Suppressor macrophage treated with lipopolysaccharide for 4 hours (primary cell): ENCODE measurements at places on chromosomes 6 and 20.

- DNase-seq: peak; percentile 45
These were observed 123.9 kb downstream of the MAFB start for GRCh38 chr20:40565001-40565681.

GRCh38 chr6:128511506-128511905 lies 8.9 kb downstream of the PTPRK start:
- DNase-seq: no peak

DNA sequence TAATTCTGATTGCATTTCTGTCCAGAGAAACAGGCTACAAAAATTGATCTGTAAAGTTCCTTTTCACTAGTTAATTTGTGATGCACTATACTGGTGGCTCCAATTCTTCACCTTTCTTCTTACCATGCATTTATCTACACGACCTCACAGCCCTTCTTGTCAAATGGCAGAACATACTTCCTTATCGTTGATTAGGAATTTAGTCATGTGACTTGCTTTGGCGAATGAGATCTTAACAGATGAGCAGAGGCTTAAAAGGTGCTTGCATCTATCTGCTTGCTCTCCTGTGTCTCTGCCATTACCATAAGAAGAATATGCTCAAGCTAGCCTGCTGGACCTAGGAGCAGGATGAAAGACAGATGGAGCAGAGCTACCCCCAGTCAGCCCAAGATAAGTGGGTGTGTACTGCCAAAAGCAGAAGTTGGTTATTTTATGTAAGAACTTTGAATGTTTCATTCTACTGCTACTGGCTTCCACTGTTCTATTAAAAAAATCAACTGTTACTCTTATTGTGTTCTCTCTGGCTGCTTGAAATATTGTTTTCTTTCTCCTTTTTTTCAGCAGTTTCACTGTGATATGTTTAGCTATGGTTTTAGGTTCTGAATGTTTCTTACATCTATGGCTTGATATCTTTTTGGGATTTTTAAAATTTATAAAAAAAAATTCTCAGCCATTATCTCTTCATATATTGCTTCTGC lies 40.2 kb upstream of the RBM24 start:
- no peak for DNase-seq

GRCh38 chr20:53302695-53303412 lies 290.8 kb downstream of the ZNF217 start:
- DNase-seq: no peak

DNA sequence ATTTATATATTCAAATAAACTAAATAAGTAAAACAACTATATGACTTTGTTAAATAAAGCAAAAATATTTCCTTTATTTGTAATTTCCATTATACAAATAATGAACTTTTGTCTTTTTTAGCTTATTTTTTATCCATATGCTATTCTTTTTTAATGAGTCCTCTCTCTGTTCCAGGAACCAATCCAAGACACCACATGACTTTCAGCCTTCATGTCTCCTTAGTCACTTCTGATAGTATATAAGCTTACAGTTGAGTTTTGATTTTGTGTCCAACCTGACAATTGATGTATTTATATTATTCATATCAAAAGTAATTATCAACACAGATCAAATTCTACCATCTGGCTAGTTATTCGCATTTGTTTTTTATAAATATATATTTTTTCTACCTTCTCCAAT lies 582.3 kb upstream of the GJE1 start:
- no peak for DNase-seq

DNA sequence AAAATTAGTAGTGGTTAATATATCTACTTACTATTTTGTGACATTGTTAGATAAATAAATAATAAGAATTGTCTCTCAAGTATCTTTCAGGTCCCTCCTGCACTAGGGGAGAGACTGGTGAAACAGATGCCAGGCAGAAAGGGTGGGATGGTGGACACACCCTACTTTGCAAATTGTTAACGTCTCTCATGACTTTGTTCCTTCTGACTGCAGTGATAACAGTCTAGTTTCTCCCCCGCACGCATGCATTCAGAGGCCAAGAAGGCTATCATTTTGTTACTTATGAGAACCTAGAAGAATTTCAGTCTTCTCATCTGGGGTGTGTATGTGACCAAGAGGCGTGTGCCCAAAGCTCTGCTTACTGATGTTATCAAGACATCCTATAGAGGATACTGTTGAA lies 152.3 kb downstream of the EDN1 start:
- no peak for DNase-seq

- no peak for DNase-seq
These were observed 118.8 kb downstream of the PSMB1 start for GRCh38 chr6:170434117-170434820.

DNA sequence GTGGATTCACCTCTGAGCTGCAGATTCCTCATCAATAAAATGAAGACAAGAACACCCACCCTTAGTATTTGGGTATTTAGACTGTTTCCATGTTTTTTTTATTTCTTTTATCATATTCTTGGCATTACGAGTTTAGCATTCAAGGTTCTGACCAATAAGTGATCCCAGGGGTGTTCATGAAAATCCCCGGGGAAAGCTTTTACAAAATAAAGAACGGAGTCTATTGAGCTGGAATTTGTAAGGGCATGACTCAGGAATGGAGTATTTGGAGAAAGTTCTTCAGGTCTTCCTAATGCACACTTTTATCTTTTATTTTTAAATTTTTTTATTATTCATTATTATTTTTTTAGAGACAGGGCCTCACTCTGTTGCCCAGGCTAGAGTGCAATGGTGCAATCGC lies 19.4 kb upstream of the TOX2 start:
- DNase-seq: no peak

- DNase-seq: no peak
These were observed 112.4 kb downstream of the TAF4 start for GRCh38 chr20:61953037-61954021.

- no peak for DNase-seq
These were observed 15.2 kb upstream of the ADAM33 start for GRCh38 chr20:3696745-3697587.

DNA sequence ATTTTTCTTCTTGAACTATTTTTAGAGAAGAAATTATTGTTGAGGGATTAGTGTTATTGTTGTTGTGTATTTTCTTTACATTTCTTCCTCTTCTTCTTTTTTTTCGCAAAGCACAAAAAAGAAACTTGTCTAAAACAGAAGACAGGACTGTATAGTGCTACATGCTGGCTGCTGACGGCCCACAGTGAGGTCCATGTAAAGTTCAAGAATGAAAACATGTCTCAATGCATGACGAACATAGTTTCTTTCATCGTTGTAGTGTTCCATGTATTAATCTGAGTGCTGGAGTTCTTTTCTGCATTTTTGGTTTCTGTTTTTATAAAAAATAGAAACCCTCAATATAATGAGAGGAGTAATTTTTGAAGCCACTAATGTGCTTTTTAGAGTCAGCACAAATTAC lies 462.9 kb upstream of the MARCKS start:
- DNase-seq: no peak

- no peak for DNase-seq
These were observed 263.5 kb downstream of the THBS2 start for GRCh38 chr6:168990019-168990751.

DNA sequence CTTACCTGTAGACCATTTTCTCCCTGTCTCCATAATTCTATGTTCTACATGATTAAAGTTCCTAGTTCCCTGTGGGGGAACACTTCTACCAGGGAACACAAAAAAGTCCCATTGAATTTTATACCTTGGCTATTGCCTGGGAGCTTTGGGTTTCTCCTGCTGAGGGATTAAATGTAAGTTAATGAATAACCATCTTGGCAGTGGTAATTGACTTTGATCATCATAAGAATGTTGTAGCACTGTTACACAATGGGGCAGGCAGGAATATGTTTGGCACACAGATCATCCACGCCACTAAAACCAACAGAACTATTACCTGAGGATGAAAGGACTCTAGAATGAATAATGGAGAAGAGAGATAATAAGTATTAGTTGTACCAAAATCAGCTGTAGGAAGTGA lies 1106.2 kb upstream of the GJE1 start:
- no peak for DNase-seq

- no peak for DNase-seq
These were observed 535.0 kb upstream of the ARID1B start for GRCh38 chr6:156242206-156242605.

DNA sequence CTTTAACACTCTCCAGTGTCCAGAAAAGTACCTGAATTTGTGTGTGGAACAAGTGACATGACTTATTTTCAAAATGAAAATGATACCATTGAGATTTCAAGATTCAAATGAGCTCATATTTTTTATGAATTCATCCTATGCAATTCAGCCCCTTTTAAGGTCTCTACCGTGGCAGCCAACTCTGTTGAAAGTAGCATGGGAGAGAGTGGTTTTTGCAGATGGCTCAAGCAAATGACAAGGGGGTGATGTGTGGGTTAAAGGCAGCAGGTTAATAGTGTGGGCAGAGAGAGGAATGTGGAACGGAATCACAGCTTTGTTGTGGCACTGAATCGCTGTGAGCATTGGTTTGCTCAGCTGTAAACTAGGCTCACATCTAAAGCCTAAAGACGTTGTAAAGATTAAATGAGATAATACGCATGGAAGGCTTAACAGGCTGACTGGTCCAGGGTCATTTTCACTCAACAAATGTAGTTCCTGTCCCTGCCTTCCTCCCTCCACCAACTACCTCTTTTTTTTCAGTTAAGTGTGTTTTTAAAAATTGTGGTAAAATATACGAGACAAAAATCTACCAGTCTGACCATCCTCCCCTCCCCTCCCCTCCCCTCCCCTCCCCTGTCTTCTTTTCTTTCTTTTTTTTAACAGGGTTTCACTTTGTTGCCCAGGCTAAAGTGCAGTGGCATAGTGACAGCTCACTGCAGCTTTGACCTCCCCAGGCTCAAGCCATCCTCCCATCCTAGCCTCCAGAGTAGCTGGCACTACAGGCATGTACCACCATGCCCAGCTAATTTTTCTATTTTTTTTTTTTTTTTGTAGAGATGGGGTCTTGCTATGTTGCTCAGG lies 114.7 kb upstream of the ZNF217 start:
- DNase-seq: peak; percentile 59

- DNase-seq: peak; percentile 6
These were observed 25.8 kb downstream of the PRL start for GRCh38 chr6:22271081-22271480.

- DNase-seq: no peak
These were observed 325.3 kb downstream of the PRL start for GRCh38 chr6:21971541-21971940.

DNA sequence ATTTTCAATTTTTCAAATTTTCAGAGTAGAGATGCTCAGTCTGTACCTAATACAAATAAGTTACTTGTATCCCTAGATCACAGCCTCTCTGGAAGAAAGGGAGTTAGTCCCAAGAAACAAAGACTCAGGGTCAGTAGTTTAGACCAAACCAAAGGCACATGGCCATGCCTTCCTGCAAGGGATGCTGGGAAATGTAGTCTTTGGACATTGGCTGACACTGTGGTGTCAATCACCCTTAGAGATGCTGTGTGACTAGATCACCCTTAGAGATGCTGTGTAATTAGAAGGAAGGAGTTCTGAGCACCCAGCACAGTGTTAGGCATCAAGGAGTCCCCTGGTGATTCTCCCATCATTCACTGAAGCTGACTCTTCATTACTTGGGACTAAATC lies 202.1 kb downstream of the NFATC2 start:
- no peak for DNase-seq

DNA sequence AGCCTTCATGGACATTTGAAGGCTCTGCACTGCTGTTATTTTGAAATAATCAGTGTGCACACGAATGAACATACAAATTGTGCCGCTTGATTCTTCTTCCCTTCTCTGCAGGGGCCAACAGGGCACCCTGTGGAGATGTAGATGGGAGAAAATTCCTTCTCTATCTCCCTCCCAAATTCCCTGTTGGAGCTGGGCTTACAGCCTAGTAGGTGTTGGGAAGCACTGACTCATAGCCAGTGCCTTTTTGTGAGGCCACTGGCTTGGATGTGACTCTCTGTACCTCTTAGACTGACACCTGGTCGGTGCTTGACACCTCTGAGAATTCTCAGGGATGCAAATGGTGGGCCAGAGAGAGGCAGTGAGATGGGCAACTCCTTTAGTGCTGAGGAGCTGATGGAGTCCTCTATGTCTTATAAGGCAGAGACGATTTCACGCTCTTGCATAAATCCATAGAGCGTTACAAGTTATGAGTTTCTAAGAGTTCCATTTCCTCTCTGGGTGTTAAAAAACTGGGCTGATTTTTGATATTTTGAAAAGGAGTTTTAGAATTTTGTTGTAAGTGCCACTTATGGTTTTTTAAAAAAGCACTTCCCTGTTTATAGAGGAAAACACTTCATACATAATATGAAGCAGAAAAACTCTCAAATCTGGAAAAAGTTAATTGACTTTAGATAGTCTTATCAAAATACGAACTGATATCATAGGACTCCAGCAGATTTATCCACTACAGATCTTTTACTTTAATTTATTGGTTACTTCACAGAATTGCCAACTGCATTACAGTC lies 89.8 kb upstream of the MAP3K7 start:
- no peak for DNase-seq

DNA sequence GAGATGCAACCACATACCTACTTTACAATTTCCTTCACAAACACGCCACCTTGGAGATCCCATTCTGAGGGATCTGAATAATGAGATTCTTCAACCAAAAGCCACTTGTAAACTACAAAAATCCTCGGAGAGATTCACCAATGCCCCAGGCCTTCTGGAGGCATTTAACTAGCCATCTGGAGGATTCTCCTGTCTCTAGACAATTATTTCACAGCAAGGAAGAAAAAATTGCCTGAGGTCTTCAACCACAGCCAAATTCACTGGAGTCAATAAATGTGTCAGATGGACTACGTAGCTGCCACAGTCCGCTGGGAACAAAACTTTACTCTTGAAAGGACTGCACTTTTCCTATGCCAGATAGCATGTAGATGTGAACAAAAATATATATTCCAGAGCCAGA lies 19.0 kb upstream of the DCDC2 start:
- no peak for DNase-seq

GRCh38 chr6:170296423-170296745 lies 5.5 kb upstream of the DLL1 start:
- DNase-seq: no peak
